ENCODE measurements at places on chromosomes 3 and 15.

DNA sequence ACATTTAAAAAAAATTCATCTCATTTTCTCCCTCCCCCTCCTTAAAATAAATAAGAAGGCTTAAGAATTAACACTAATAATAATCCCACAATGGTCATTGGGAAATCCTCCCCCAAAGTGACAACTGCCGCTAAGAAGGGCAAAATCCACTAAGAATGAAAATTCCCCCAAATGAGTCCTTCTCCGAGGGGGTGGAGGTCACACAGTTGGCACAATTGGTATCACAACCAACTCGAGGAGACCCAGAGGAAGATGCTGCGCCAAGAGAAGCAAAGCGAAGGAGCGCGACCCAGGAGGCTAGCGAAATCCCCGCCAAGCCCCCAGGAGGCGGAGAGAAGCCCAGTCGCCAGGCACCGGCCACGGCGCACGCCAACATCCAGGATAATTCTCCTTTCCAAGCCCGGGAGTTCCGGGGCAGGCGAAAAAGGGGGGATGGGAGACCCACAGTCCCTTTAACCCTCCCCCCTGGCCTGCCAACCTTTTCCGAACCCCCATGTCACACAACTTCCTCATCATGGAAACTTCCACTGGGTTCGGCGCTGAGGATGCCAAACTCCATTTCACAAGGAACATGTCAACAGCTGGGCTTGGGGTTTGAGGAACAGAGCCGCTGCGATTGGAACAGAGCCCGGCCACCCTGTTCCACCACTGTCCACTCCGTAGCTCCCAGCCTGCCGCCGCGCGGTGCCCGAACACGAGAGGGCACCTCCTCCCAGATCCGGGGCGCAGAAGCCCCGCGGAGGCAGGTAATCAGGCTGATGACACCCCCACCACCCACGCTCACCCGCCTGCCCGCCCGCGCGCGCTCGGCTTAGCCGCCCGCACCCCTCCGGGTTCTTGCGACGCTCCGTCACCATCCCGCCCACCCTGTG is 668 bp downstream of the THRB start:
- peak; percentile 50 for DNase-seq

DNA sequence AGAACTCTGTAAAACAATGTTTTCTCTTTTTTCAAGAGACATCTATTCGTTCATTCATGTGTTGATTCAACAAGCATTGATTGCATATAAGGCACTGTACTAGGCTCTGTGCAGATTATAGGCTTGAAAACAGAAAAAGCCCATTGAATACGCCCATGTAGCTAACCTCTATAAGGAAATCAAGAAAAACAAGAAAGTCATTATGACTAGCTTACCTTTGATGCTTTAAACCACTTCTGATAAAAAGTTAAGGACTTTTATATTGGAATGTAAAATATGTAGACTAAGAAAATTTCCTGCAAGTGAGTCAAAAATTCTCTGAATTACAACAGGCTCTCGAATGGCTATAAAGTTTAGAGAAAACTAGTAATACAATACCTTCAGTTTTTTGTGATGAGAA is 92.5 kb downstream of the BDH1 start:
- DNase-seq: no peak

DNA sequence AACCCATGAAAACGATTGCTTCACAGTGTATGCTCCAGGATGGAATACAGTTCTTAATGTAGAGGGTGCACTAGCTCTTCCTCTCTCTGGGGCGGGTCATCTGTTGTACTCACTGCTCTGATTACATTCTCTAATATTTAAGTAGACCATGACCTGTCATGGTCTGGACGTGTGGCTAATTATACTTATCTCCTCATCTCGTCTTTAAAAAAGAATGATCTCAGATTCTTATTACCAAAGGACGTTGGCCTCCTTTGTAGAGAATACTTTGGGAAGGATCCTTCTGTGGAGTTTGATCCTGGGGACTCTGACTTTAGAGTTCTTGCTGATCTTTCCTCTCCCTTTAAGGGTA is 48.4 kb upstream of the TRAK1 start:
- DNase-seq: no peak

GRCh38 chr3:151476344-151477018 is 15.6 kb upstream of the IGSF10 start:
- DNase-seq: no peak

DNA sequence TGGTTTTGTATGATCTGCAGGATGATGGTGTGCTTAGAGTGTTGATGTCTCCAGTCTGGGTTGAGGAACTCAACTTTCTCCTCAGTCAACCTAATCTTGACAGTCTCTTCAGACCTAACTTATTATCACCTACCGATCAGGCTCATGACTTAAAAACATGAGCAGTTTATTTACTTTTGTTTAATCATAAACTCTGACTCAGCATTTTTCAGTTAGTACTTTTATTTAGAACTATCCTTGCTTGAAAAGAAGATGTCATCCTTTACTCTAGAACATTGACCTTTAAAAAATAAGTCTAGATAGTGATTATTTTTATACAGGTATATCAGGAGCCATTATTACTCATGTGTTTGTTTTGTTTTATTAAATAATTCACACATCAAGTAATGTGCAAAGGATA is 414.8 kb downstream of the AGBL1 start:
- DNase-seq: no peak

DNA sequence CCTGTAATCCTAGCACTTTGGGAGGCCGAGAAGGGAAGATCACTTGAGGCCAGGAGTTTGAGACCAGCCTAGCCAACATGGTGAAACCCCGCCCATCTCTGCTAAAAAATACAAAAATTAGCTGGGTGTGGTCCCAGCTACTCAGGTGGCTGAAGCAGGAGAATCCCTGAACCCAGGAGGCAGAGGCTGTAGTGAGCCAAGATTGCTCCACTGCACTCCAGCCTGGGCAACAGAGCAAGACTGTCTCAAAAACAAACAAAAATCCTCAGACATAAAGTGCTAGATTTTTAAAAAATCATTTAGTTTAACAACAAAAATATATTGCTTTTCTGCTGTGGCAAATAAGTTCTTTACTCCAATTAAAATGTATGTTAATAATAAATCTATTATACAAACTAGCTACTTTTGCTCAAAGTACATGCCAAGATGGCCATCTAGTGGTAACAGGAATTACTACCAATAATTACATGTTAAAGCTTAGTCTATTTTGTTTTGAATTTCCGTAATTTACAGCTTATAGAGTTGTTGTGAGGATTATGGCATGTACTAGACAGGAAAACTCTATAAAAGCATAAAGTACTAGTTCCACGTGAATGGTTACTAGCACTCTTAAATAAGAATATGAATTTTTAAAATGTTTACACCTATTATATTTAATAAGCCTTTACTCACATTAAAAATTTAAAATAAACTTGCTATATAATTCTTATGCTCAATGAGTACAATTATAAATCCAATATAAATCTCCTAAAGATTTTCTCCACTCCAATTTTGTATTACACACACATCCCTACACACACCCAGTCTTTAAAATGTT is 39.0 kb downstream of the GABPB1 start:
- DNase-seq: peak; percentile 34

- DNase-seq: peak; percentile 60
These were observed at the start of gene DVL3 for GRCh38 chr3:184154885-184155643. Gene DVL3, plus strand, starts transcription at chr3:184155377. Its CDS starts 259 bp downstream, at chr3:184155636.

DNA sequence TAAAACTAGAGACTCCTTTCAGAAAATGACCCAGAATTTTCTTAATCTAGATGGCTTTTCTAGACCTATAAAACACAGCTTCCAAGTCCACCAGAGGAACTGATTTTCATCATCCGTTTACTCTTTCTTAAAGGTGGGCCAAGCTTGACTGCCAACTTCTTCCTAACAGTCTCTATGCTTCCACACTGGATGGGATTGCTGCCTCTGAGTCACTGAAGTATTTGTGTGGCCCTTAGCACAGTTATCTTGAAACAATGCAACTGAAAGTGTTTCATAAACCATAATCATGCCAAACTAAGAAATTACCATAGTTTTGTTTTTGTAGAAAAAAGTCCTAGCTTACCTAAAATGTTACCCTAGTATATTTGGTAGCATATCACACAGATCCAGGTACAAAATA is 985.7 kb downstream of the TUSC7 start:
- DNase-seq: no peak

- DNase-seq: peak; percentile 25
These were observed 114.1 kb upstream of the GALNT15 start for GRCh38 chr3:16060358-16060852.

DNA sequence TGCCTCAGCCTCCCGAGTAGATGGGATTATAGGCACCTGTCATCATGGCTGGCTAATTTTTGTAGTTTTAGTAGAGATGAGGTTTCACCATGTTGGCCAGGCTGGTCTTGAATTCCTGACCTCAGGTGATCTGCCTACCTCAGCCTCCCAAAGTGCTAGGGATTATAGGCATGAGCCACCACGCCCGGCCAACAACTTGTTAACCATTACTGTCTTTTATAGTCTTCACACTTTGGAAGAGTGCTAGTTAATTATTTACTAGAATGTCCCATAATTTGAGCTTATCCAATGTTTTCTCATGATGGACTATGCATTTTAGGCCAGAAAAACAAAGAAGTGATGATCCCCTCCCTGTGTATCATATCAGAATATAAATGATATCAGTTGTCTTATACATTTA is 288.6 kb upstream of the CBLB start:
- no peak for DNase-seq

- no peak for DNase-seq
These were observed 10.6 kb upstream of the OXSR1 start for GRCh38 chr3:38154625-38155255.

GRCh38 chr3:8657804-8658305 is 13.3 kb upstream of the SSUH2 start:
- DNase-seq: no peak

DNA sequence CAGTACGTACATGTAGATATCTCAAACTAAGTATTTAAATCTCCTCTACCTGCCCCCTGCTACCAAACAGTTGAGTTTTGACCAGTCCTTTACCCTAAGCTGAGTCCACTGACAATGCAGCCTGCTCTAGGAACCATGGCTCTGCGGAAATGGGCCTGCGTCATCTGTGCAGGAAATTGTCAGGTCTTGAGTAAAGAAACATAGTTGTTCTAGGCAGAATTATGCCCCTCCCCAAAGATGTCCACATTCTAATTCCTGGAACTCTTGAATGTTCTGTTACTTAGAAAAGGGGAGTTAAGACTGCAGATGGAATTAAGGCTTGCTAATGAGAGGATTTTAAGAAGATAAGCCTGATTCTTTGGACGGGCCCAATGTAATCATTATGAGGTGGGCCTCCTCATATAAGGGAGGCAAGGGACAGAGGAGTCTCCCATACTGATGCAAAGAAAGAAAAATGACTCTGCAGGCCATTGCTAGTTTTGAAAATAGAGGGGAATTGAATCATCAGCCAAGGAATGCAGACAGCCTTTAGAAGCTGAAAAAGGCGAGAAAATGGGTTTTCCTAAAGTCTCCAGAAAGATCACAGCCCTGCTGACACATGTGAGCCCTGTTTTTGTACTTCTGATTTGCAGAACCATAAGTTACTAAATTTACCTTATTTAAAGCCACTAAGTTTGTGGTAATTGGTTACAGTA is 5.5 kb upstream of the VGLL3 start:
- no peak for DNase-seq

- no peak for DNase-seq
These were observed 1.1 kb upstream of the SUCLG2 start for GRCh38 chr3:67655364-67656121.

- no peak for DNase-seq
These were observed 14.9 kb upstream of the C3orf80 start for GRCh38 chr3:160210341-160210740.

DNA sequence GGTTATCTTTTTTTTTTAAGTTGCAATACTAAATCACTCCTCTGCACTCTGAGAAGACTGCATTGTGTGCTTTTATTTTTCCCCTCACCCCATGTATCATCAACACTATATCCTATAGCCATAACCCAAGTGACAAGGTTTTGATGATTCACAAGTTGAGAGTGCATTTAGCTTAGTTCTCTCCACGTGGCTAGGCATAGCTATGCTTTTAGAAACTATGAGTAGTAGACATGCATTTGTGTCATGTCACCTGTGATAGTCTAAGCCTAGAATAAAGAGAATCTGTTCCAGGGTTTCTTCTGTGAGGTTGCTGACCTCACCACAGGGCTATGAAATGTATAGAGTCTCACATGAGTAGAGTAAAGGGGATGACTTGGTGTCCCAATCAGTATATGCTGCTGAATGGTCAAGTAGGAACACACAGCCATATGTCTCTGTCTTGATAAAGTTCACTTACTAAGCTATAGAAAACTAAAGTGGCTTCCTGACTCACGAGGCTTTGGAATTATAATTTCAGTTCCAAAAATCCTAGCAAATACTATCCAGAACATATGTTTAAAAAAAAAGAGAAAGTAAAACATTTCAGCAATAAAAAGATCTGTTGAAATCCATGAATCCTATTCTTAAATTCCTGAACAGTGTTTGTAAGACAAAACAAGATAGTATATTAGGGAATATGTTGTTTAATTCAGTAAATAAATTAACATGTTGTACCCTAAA is 206.3 kb downstream of the LSAMP start:
- DNase-seq: no peak

- DNase-seq: peak; percentile 3
These were observed at the start of gene GPR160 for GRCh38 chr3:170037463-170038433. Gene GPR160, plus strand, starts transcription at chr3:170037995. Its CDS starts 45,978 bp downstream, at chr3:170083973.

DNA sequence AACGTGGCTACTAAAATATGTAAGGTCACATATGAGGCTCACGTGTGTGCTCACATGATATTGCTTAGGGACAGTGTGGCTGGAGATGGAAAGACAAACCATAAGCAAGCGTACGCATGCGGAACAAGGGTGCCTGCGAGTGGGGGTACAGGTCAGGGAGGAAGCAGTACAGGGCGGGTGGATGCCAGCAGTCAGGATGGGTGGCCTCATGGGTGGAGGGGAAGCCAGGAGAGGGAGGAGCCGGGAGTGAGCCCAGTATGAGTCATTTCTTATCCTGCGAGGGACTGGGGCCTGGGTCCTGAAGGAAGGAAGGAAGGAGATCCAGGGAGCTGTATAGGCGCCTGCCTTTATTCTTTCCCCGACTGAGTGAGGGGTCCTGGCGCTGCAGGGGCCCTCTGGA is 42.0 kb upstream of the CGNL1 start:
- DNase-seq: no peak

DNA sequence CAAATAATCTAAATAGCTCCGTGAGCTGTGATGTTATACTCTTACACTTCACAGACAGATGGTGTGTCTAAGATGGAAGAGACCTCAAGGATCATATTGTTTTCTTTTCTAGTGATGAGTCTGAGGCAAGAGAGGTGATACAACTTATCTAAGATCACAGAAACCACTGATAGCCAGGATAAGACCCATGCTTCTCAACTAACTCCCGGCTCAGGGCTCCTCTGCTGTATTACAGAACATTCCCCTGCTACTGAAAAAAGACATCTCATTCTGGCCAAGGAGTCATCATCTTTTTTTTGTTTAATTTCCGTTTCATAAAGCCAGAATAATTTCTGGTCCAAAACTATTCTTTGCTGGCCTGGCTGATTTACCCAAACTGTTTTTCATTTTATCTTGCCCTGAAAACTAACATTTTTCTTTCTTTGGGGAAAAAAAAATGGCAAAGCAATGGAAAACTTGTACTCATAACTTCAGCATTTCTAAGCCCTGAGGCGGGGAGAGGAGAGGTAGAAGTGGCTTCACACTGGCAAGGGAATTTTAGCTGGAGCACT is 46.9 kb upstream of the GAP43 start:
- DNase-seq: no peak

GRCh38 chr15:96610757-96611156 is 280.3 kb downstream of the NR2F2 start:
- DNase-seq: no peak
